ENCODE measurements at places on chromosomes 2 and 18.
A peak's percentile ranks its signal among the peaks of the same experiment; 100 is the strongest.

GRCh38 chr2:18311420-18312195, 248.8 kb downstream of the RDH14 start:
- no peak for DNase-seq

DNA sequence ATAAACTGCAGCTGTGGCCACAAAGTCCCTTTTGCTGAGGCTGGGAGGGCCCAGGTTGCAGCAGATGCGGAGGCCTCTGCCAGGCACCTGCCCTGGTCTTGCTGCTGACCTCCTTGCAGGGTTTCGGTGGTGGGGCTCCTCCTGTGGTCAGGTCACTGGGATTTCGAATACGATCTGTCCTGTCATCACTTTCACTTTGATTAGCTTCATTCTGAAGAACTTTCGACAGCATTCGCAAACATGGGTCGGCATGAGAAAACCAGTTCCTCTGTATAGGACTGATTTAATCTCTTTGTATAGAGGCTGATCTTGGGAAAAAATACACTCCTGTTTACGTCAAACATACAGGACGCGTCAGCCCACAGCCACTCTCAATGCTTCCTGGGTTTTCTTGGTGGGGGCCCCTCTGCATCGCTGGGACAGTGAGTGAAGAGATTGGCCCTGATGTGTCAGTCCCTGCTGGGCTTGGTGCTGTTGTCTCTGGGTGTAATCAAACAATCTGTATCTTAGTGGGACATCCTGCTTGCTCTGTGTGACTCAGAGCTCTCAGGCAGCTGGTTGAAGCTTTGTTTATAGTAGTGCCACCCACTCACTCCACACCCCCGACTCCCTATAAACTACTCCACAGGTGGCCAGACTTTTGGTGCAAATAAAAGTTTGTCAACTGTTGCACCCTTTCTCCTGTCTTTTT, 209.4 kb upstream of the CXCR4 start:
- DNase-seq, result peak; percentile 54

- no peak for DNase-seq
Observed at GRCh38 chr18:13587001-13587400, 139.4 kb downstream of the FAM210A start.

GRCh38 chr2:3659447-3660432, 1.7 kb downstream of the ALLC start:
- DNase-seq, result no peak

- DNase-seq, result no peak
Observed at GRCh38 chr18:67973916-67974315, 457.4 kb upstream of the DSEL start.

DNA sequence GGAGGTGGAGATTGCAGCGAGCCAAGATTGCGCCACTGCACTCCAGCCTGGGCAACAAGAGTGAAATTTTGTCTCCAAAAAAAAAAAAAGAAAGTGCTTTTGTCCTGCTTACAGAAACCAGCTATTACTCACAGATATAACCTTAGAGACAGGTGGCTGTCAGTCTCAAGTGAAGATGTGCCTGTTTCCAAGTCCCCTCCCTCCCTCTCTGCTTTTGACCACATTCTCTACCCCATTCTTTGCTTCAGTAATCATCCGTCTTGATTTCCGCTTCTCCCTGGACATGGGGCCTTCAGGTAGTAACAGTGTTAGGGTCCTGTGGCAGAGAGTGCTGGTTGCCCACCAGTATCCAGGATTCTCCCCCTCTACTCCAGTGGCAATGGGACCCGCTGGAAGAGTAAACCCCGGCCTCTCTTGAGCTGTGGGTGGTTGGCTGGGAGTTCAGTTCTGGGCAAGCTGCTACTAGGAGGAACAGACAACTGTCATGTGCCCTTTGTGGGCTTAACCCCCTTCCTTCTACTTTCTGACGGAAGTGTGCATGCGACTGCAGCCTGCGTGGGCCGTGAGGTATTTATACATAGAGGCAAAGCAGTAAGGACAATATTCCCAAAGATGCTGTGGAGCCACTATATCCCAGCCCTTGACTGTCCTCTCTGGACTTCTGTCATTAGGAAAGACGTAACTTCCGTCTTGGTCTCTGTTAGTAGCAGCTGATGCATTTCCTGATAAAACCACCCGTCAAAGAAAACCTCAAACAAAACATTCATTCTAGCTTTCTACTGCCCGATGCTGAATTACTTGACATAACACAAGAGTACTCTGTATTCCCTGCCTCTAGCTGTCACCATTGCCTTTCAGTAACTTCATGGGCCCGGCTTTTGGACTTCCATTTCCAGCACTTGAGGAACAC, 17.8 kb downstream of the PDCL3 start:
- peak; percentile 17 for DNase-seq

GRCh38 chr18:78805840-78806239, 173.8 kb upstream of the SALL3 start:
- DNase-seq, result no peak

All from GM18507 (cell line).